ENCODE measurements at places on chromosomes 6 and 20. TPM values are rescaled to one million over a fixed set of nuclear protein-coding genes. Genes with fewer than 3 reads are reported as not detected.
A peak's percentile ranks its signal among the peaks of the same experiment; 100 is the strongest.

Gene KIF13A
- polyA plus RNA-seq, result 22.5 TPM

Gene PARD6B
- 0.14 TPM for polyA plus RNA-seq

Gene C6orf132
- polyA plus RNA-seq, result 1.8 TPM

Gene MCHR2
- polyA plus RNA-seq, result not detected

Gene BPHL
- polyA plus RNA-seq, result 14.7 TPM

Gene RSPO3
- not detected for polyA plus RNA-seq

Gene PRRT1
- 0.99 TPM for polyA plus RNA-seq

Gene CST2
- polyA plus RNA-seq, result not detected

Gene BACH2
- polyA plus RNA-seq, result 1.4 TPM

DNA sequence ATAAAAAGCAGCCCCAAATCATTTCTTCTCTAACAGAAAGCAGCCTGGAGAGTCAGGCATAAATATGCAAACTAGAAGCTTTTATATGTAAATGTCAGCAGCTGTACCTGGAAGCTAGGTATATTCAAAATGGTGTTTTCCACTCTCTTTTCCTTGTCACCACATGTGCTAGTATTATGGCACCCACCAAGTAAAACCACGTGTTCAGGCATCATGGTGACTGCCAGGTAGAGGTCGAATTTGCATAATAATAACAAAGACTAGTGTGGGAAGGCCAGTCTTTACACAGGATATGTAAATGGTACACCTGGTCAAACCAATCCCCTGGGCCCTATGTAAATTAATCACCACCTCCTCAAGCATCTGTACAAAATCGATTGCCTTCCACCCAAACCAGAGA is 124.0 kb downstream of the MMUT start:
- H3K27ac ChIP-seq, result no peak overlapping the region
- no peaks in the 10 kb centered on the region for H3K36me3 ChIP-seq
- no peaks in the 10 kb centered on the region for H3K27me3 ChIP-seq
- no peak overlapping the region for H3K4me3 ChIP-seq

DNA sequence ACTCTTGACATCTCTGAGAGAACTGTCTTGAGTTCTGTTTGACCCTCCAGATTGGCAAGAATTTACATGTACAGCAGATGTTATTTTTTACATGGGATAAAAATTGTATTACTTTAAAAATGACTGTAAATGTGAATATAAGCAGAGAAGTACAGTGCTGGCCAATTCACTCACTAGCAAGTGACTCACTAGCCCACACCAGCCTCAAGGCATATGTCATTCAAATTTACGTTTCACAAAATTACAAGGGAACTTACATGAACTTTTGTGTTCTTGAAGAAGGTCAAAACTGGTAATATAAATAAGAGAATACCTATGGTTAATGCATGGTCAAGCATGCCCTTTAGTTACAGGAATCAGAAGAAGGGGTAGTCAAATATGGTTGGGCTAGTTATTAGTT is 54.0 kb upstream of the HMGCLL1 start:
- DNase-seq, result peak; percentile 11
- peaks cover 3% of the 10 kb centered on the region for H3K4me1 ChIP-seq
- no peaks in the 10 kb centered on the region for H3K27me3 ChIP-seq
- no peak overlapping the region for H3K27ac ChIP-seq
- H3K36me3 ChIP-seq, result no peaks in the 10 kb centered on the region
- H3K4me3 ChIP-seq, result no peak overlapping the region

DNA sequence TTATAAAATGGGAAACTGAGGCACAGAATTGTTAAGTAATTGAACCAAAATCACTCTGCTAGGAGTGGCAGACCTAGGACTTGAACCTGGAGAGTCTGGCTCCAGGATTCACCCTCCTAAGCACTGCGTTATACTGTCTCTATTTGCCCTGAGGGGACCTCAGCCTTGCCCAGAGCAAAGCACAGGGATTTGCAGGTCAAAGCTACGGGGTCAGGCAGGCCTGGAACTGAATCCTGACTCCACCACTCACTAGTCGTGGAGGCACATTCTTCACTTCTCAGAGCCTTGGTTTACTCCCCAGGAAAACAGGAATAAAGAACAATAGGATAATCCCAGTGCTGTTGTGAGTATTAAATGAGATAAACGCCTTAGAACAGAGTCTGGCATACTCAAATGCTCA is 19.4 kb downstream of the KCNK15 start:
- H3K27me3 ChIP-seq, result peaks cover 32% of the 10 kb centered on the region
- no peak overlapping the region for H3K4me3 ChIP-seq
- no peak overlapping the region for H3K27ac ChIP-seq
- H3K36me3 ChIP-seq, result no peaks in the 10 kb centered on the region
- no peak for DNase-seq
- no peaks in the 10 kb centered on the region for H3K4me1 ChIP-seq

DNA sequence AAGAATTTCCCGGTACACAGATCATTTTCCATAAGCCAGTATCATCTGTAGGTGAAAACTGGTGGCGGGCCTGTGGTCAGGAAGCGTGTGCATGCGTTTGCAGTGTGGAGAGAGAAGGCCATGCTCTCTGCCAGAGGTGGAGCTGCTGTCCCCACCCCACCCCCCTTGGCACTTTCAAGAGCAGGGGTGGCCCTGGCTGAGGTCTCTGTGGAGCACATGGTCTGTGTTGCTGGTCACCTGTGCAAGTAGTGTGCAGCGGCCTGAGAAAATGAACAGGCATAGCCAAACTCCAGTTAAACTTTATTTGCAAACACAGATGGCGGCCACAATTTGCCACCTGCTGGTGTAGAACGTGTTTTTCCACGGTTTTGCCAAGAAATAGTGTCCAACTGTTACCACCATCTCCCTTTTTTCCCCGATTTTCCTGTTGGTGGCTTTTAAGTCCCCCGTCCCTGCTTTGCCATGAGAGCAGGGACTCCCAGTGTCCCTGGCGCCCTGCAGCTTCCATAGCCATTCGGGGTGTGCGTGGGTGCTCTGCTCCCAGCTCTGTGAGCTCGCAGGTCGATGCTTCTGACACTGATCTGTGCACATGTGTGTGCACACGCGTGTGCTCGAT is 2.5 kb downstream of the ADRM1 start:
- H3K36me3 ChIP-seq, result peaks cover 58% of the 10 kb centered on the region
- no peaks in the 10 kb centered on the region for H3K27me3 ChIP-seq
- H3K4me3 ChIP-seq, result no peak overlapping the region

- no peak for DNase-seq
- no peaks in the 10 kb centered on the region for H3K4me1 ChIP-seq
- H3K4me3 ChIP-seq, result no peak overlapping the region
- peaks cover 23% of the 10 kb centered on the region for H3K27me3 ChIP-seq
Measured at GRCh38 chr20:57807401-57808263, 97.8 kb upstream of the PMEPA1 start.

DNA sequence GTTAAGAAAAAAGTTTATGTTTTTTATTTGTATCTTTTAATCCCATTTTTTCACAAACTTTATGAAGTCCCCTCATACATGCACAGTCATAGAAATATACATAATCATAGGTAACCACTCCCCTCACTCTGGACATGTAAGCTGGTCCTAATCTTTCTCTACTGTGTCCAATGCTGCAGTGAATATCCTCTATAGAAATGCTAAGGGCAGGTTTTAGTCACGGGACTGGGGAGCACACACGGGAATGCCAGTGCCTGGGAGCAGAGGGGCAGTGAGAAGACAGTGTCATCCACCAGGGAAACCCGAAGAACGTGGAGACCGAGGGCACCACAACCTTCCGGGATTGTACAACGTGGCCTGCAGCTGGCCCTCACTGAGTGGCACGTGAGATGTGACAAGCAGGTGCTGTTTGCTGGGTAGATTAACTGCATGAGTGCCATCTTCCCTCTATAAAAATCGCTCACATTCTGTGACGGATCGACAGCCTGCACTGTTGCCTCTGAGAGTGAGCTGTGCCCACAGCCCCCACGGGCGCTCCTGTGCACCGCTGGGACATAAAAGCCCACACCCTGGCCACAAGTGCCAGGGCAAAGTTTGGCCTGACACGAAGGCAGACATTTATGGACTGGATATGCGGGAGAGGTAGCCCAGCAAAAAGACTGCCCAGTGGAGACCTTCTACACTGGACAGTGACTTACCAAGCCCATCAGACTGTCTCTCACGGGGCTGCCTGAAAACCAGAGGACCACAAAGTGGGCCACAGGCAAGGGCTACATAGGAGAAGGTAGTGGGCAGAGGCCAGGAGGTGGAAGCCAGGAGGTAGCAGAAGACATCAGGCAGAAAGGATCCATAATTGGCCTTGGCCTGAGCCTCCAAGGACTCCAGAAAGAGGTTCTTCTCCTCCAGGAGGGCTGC is 63.2 kb downstream of the FGD2 start:
- peaks cover 6% of the 10 kb centered on the region for H3K4me1 ChIP-seq
- no peaks in the 10 kb centered on the region for H3K36me3 ChIP-seq
- no peak overlapping the region for H3K4me3 ChIP-seq

DNA sequence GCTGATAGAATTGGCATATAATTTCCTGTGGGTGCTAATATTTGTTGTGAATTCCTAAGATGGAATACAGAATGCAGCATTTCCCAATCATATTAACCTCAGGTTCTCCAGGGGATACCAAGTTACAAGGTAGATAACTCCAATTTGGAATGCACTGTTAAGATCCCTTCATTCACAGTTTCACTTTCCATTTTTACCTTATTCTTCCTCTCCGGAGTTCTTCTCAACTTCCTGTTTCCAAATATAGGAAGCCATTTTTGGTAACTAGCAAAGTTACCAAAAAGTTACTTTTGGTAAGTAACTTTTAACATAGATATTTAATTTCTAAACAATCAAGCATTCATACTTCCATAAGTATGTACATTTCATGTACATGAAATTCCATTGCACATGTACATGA is 63.5 kb upstream of the PHACTR2 start:
- H3K27me3 ChIP-seq, result no peaks in the 10 kb centered on the region
- no peak overlapping the region for H3K27ac ChIP-seq
- H3K4me3 ChIP-seq, result no peak overlapping the region
- DNase-seq, result no peak

GRCh38 chr20:43843096-43843964 is 71.3 kb upstream of the TOX2 start:
- DNase-seq, result peak; percentile 97
- no peak overlapping the region for H3K4me3 ChIP-seq
- H3K36me3 ChIP-seq, result no peaks in the 10 kb centered on the region
- H3K27ac ChIP-seq, result peak overlapping the region; percentile 69

DNA sequence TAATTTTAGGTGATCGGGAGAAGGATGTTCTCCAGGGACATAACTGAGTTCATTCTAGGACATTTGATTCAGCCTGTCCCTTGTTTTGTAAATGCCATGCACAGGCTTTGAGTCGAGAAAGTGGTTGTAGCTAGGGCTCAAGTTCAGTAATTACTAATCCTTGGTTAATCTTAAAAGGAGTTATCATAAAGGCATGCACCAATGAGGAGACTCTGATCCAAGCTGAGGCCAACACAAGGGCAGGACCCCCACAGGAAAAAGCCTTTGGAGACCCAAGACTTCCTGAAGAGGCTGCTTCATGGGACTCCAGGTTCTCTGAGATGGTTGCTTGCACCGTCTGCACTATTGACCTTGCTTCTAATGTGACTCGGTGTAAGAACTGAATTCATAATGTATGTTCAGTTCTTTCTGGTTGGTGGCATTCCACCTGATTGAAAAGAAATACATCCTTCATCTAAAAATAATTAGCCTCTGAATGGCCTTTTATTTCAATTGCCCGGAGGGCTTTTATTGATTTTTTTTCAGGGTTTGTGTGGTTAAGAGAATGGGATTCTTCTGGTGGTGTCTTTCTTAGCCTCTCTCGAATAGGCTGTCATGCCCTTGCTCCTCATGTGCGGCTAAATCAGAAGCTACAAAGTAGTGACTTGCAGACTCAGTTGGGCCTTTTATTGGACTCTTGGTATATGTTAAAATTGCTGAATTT is 201.7 kb upstream of the PLCB4 start:
- H3K4me1 ChIP-seq, result peaks cover 3% of the 10 kb centered on the region
- no peak overlapping the region for H3K27ac ChIP-seq
- H3K4me3 ChIP-seq, result no peak overlapping the region
- no peaks in the 10 kb centered on the region for H3K27me3 ChIP-seq
- H3K36me3 ChIP-seq, result no peaks in the 10 kb centered on the region

DNA sequence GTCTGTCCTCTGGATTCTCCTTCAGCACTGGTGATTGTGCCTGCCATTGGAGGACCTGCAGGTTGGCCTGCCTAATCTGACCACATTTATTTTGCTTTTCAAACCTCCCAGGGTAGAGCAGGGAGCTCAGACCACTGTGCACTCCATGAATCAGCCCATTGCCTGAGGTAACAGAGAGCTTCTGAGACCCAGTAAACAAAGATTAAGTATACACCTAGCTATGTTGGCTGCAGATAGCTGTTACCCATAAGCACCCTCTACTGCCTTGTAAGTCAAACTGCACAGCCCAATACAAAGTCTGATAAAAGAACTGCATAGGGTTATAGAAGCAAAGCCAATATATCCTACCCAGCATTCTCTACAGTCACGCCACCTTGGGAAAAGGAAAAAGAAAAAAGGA is 338.7 kb downstream of the HTR1B start:
- H3K27me3 ChIP-seq, result no peaks in the 10 kb centered on the region
- H3K36me3 ChIP-seq, result no peaks in the 10 kb centered on the region
- DNase-seq, result peak; percentile 51
- H3K4me1 ChIP-seq, result no peaks in the 10 kb centered on the region

DNA sequence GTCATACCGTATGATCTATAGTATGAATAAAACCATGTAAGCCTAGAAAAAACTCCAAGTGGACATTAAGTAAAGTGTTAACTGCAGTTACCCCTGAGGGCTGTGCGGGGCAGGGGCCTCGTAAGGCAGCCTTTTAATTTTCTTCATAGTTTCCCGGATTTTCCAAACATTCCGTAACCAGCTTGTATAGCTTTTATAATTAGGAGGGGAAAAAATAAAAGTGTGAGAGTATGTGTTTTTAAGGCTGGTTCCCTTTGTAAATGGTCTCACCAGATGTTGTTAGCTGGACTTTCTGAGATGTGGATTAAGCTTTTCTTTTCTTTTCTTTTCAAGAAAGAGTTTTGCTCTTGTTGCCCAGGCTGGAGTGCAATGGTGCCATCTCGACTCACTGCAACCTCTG is 7.0 kb downstream of the KIAA1755 start:
- H3K4me1 ChIP-seq, result peaks cover 32% of the 10 kb centered on the region
- H3K36me3 ChIP-seq, result 0 out of 2 replicates have a peak, but pooled peaks cover 2% of the 10 kb centered on the region

DNA sequence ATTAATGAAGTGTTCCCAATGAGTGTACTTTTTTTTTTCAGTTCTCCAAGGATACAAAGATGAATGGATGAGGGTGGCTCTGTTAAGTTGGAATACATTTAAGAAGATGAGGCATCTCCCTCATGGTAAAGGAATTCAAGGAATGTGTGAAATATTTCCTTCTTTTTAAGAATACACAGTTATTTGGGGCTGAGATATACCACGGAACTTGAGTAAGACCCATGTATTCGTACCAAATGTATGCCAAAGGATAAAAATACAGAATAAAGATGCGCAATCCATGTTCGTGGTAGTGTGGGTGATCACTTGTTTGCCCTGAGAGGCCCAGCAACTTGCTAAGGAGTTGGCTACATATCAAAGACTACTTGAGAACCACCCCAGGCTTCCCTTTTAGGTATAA is 164.2 kb upstream of the TCF21 start:
- H3K27ac ChIP-seq, result peak overlapping the region; percentile 38
- H3K27me3 ChIP-seq, result no peaks in the 10 kb centered on the region
- H3K4me3 ChIP-seq, result no peak overlapping the region
- H3K4me1 ChIP-seq, result peaks cover 5% of the 10 kb centered on the region
- peak; percentile 69 for DNase-seq
